ENCODE measurements at places on chromosomes 6 and 20. TPM values are rescaled to one million over a fixed set of nuclear protein-coding genes. Genes with fewer than 3 reads are reported as not detected.

- H3K27ac ChIP-seq = no peak overlapping the region
- no peaks in the 10 kb centered on the region for H3K27me3 ChIP-seq
These were observed 38.4 kb downstream of the HS3ST5 start for GRCh38 chr6:114304304-114304887.

DNA sequence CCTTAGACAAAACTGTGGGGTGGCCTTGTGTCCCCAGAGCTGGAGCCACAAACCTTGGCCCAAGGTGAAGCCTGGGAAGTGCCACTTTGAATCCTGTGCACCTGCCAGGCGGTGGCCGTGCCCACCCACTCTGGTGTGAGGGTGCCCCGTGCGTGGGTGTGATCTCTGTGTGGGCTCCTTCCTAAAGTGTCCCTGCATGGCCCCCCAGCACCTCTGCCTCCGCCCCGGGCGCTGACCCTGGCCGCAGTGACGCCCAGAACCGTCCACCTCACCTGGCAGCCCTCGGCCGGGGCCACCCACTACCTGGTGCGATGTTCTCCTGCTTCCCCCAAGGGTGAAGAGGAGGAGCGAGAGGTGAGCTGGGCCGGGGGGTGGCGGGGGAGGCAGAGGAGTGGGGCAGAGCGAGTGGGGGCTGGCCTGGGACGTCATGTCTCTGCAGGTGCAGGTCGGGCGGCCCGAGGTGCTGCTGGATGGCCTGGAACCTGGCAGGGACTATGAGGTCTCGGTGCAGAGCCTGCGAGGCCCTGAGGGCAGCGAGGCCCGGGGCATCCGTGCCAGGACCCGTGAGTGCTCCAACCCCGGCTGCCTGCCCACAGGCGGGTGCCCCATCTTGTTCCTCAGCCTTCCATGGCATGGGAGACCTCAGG lies 18.3 kb downstream of the COL20A1 start:
- H3K27ac ChIP-seq = no peak overlapping the region

DNA sequence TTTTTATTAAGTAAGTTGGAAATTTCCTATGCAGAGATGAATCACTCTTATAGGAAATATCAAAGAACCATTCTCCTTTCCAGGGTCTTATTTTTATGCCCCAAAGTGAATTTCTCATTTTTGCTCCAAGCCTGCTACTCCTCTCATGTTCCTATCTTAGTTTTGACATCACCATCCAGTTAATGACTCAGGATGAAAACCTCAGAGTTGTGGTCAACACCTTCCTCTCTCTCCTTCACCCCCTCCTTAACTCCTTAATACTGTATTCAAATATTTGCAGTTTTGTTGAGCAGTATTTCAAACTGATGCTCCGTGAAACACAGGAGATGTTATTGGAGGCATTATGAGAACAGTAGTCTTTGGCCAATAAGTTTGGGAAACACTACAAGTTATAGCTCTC lies 64.1 kb downstream of the NRN1 start:
- DNase-seq = no peak
- no peak overlapping the region for H3K27ac ChIP-seq
- no peak overlapping the region for H3K4me3 ChIP-seq
- no peaks in the 10 kb centered on the region for H3K27me3 ChIP-seq
- no peaks in the 10 kb centered on the region for H3K36me3 ChIP-seq

GRCh38 chr20:62792182-62792939 lies 3.9 kb upstream of the MRGBP start:
- DNase-seq = no peak
- H3K4me3 ChIP-seq = no peak overlapping the region
- H3K27me3 ChIP-seq = no peaks in the 10 kb centered on the region
- H3K4me1 ChIP-seq = peaks cover 10% of the 10 kb centered on the region
- H3K27ac ChIP-seq = no peak overlapping the region

GRCh38 chr20:16387666-16388065 lies 185.6 kb downstream of the KIF16B start:
- no peak overlapping the region for H3K4me3 ChIP-seq
- DNase-seq = no peak
- no peak overlapping the region for H3K27ac ChIP-seq

DNA sequence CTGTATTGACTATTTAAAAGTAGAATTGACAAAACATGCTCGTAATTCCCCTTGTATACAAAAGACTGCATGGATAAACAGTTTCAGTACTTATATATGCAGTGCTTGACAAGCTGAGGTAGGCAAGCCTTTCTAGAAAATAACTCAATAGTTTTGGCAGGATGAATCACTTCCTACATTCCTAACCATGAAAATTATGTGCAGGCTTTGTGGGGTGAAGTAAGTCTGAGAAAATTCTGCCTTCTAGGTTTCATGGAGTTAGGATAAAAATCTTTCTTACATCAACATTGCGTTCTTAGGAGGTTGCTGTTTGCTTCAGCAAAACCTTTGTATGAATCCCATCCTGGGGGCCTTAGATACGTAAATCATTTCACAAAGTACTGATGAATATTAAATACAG lies 801.4 kb upstream of the EYS start:
- no peaks in the 10 kb centered on the region for H3K4me1 ChIP-seq
- H3K4me3 ChIP-seq = no peak overlapping the region
- H3K27ac ChIP-seq = no peak overlapping the region
- no peaks in the 10 kb centered on the region for H3K27me3 ChIP-seq
- no peak for DNase-seq

The PRICKLE4 gene
- 4.1 TPM for polyA plus RNA-seq

The PARD6B gene
- polyA plus RNA-seq = 13.4 TPM

The ZFP57 gene
- 2.0 TPM for polyA plus RNA-seq
